ENCODE measurements at places on chromosomes 7 and 10.

DNA sequence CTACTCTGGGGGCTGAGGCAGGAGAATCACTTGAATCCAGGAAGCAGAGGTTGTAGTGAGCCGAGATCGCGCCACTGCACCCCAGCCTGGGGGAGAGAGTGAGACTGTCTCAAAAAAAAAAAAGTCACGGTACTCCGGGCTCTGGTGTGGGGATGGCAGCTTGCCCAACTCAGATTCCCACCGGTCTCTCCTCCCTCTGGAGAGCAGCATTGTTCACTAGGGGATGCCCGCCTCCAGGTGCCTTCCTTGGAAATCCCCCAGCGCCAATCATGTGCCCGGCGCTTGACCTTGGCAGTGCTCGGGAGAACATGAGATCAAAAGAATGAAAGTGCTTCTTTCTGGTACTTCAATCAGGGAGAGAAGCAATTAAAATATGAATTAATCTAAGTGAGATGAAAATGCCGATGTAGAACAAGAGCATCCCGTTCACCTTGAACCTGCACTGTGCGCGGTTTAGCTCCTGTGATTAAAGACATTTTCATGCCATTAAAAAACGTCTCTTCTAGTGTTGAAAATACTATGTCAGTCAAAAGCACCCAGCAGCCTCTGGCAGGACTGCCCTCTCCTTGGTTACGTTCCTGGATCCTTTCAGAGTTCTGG lies 1127.3 kb upstream of the AUTS2 start:
- no peak for DNase-seq

DNA sequence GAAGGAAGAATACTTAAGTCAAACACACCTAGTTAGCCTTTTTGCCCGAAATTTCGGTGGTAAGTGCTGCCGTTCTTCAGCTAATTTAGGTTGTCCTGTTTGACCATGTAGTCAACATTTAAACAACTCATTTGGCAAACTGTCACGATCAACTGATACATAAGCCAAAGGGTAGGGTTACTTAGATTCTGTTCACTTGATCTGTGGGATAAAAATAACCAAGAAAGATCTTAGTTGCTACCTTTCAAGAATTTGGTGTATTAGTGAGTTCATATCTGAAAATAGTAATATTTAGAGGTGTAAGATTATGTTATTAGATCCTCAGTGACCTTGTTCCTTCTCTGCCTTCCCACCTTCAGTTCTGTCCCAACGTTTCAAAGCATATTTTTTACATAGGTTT lies 2.0 kb downstream of the TNKS2 start:
- no peak for DNase-seq

- peak; percentile 97 for DNase-seq
Measured at GRCh38 chr7:105352018-105352612, 36.6 kb downstream of the SRPK2 start.

DNA sequence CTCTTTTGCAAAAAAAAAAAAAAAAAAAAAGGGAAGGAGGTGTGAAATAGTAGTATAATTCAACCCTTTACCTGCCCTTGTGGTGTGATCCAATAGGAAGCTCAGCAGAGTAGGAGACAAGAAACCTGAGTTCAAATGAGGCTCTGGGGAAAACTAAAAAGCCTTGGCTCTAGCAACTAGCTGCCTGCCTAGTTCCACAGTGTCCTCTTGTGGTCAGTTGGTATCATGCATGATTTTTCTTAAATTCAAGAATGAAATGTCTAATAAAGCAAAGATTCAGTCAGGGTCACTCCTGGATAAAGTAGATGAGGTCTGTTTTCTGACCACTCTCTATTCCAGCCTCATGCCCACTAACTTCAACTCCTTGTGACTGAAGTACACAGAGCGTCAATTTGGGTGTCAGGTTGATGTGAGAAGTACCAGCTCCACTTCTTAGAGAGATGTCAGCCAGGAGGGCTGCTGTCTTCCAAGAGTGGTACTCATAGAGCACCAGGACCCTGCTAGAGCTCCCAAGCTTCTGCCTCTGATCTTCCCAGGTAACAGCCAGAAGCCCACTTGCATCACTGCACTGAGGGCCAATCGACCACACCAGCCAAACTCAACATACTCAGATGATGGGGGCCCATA lies 10.5 kb downstream of the LSM5 start:
- peak; percentile 77 for DNase-seq

- DNase-seq, result no peak
Measured at GRCh38 chr10:114284346-114285071, 45.5 kb downstream of the VWA2 start.

DNA sequence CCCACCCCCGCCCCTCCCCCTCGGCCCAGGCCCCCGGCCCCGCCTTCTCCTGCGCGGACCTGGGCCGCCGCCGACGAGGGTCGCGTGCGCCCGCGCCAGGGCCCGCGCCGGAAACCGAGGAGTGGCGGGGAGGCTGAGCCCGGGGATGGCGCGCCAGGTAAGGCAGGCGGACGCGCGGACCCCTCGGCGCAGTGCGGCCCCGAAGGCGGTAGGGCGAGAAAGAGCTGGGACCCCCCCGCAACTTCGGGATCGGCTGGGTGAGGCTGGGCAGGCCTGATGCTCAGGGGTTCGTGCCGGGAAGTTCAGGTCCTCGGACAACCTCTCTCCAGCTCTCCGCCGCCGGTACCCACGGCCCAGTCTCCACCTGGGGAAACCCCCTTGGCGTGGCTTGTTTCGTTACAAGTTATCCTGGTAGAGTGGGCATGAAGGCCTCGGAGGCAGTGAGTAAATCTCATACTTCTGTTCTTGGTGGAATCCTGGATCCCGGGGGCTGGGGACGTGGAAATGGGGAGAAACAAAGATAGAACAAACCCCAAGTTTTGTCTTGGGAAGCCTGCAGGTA lies 58.4 kb downstream of the ZNF467 start:
- DNase-seq, result no peak

GRCh38 chr10:126963354-126963753 lies 58.1 kb downstream of the DOCK1 start:
- no peak for DNase-seq

DNA sequence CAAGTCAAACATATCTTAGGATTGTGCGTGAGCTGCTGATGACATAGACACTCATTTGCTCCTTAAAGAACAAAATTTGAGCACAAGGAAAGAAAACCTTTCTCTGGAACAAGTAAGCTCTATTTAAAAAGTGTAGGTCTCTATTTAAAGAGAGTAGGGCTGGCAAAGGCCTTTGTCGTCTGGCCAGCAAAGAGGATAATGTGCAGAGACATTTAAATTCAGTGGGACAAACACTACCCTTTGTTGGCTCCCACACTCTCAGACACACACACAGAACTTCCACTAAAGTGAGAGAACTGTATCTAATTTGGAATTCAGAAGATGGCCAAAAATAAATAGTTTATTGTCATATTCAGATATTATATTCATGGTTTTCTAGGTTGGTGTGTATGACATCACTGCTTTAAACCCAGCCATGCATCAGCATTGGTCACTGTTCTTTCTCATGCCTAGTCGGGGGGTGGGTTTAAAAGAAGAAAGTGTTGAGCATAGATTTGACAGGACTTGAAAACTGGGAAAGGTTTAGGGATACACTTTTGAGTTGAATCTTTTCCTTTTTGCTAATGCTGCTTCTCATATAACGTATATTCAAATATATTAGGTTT lies 49.5 kb upstream of the HDAC9 start:
- no peak for DNase-seq

- DNase-seq, result peak; percentile 67
Measured at GRCh38 chr7:85489498-85489897, 302.6 kb upstream of the SEMA3D start.

GRCh38 chr7:157556642-157556944 lies 219.8 kb downstream of the DNAJB6 start:
- no peak for DNase-seq

GRCh38 chr10:91190876-91191583 lies 29.4 kb upstream of the PCGF5 start:
- peak; percentile 27 for DNase-seq

GRCh38 chr7:81676105-81676811 lies 93.6 kb downstream of the HGF start:
- DNase-seq, result peak; percentile 42

DNA sequence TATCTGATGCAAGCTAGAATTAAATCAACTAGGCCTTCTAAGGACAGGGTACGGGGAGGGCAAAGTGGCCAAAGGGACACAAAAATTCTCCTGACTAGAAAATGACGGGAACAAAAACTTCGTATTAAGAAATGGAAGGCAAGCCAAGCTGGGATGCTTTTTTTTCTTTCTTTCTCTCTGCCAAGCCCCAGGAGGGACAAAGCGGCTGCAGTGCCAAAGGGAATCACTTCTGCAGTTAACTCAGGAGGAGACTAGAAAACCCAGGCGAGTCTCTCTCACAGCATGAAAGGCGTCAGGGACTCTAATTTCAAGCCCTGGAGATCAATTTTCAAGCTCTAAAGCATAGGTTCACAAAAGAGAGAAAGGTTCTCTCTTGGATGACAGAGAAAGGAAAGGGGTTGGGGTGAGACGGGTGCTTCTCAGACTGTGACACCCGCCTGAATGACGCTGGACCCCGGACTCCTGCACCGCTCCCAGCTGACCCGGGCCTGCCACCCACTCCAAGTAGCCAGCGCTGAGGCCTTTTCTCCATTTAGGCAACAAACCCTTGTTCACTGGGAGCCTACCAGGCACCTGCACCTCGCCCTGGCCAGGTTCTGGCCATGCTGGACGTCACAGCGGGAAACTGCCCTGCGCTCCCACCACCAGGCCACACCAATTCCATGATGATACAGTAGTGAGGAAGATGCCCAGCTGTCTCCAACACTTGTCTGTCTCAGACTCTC lies 56.5 kb downstream of the KIAA1549 start:
- DNase-seq, result peak; percentile 12

DNA sequence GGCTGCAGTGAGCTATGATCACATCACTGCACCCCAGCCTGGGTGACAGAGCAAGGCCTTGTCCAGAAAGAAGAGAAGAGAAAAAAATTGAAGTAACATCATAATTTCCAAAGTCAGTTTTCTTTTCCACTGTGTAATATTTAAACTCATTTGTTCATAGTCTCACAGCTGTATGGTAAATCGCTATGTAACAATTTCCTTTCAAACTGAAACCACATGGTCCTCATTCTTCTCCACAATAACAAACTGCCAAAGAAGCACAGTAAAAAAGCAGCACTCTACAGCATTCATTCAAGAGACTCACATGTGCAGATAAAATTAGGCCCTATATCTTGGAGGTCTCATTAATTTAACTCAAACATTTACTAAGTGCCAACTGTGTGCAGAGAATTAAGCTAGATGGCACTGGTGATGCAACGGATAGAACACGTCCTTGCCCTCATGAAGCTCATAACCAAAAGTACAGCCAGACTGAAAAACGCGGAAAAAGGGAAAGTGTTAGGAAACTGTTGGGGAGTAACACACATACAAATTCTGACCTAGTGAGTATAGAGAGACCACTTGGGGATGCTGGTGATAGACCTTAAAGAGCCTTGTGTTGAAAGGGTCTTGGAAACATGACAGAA lies 174.0 kb upstream of the KCTD7 start:
- DNase-seq, result no peak
